ENCODE measurements at places on chromosomes 11 and 22. TPM values are rescaled to one million over a fixed set of nuclear protein-coding genes. Genes with fewer than 3 reads are reported as not detected.

Gene ARHGAP42
- 5.9 TPM for total RNA-seq

Gene RNF121
- 107 TPM for total RNA-seq

Gene TMEM191B
- 0.60 TPM for total RNA-seq

Gene CNTF
- 0.90 TPM for total RNA-seq

Gene C2CD3
- 8.0 TPM for total RNA-seq

Gene DEUP1
- not detected for total RNA-seq

Gene TCF20
- 15.6 TPM for total RNA-seq

Gene DRD4
- not detected for total RNA-seq

Gene PTPN5
- not detected for total RNA-seq

Gene OR51B5
- not detected for total RNA-seq

Gene CCDC15
- total RNA-seq = 0.23 TPM

Gene OR6T1
- total RNA-seq = not detected

Gene POLDIP3
- 25.6 TPM for total RNA-seq

Gene ZNF215
- 1.3 TPM for total RNA-seq

Gene HSPB2
- total RNA-seq = 1.9 TPM

Gene OR51B6
- not detected for total RNA-seq

Gene TRIOBP
- total RNA-seq = 90.2 TPM

Gene KRTAP5-1
- not detected for total RNA-seq

Gene SLC29A2
- 0.08 TPM for total RNA-seq

Gene TMEM86A
- total RNA-seq = 0.47 TPM

Gene KIRREL3
- 1.1 TPM for total RNA-seq

Gene OR9I1
- total RNA-seq = not detected

Gene APOBEC3B
- total RNA-seq = 0.82 TPM

Gene MRGPRF
- 2.1 TPM for total RNA-seq

Gene CD3G
- total RNA-seq = not detected

Gene OPCML
- 0.08 TPM for total RNA-seq

Gene C11orf21
- total RNA-seq = not detected

Gene SNX32
- total RNA-seq = 4.3 TPM

Gene INS
- total RNA-seq = not detected

Gene FAU
- total RNA-seq = 518 TPM

Gene SYT13
- not detected for total RNA-seq

Gene CABP2
- not detected for total RNA-seq

Gene DNAJC4
- total RNA-seq = 12.6 TPM

Gene PLAAT2
- total RNA-seq = not detected

Gene HTATIP2
- 33.3 TPM for total RNA-seq

Gene NOX4
- total RNA-seq = 0.23 TPM

Gene MPPED2
- total RNA-seq = not detected

Gene RAB38
- 1.1 TPM for total RNA-seq

Gene SGSM1
- under 0.01 TPM for total RNA-seq

Gene MS4A7
- total RNA-seq = not detected

Gene ADM2
- total RNA-seq = 1.6 TPM

Gene C11orf24
- total RNA-seq = 28.5 TPM

Gene CARD18
- total RNA-seq = not detected

Gene ART1
- total RNA-seq = not detected

Gene CELSR1
- 0.30 TPM for total RNA-seq

Gene CYB5R2
- 1.8 TPM for total RNA-seq

Gene C11orf16
- total RNA-seq = not detected

Gene OR2AG1
- not detected for total RNA-seq

Gene KDM4E
- total RNA-seq = not detected

Gene GGTLC3
- not detected for total RNA-seq

Gene IFITM2
- total RNA-seq = 63.3 TPM

Gene FADS1
- total RNA-seq = 50.9 TPM

Gene FKBP2
- total RNA-seq = 67.4 TPM

Gene ENTHD1
- total RNA-seq = not detected
